Stimulated activated CD8-positive, alpha-beta memory T cell treated with anti-CD3 and anti-CD28 coated beads, Interleukin-7, amount 100 ng/mL, for 4 hours (primary cell): ENCODE measurements at places on chromosomes 7 and 10.

GRCh38 chr7:83117466-83117865, 45.2 kb downstream of the PCLO start:
- no peak for DNase-seq

DNA sequence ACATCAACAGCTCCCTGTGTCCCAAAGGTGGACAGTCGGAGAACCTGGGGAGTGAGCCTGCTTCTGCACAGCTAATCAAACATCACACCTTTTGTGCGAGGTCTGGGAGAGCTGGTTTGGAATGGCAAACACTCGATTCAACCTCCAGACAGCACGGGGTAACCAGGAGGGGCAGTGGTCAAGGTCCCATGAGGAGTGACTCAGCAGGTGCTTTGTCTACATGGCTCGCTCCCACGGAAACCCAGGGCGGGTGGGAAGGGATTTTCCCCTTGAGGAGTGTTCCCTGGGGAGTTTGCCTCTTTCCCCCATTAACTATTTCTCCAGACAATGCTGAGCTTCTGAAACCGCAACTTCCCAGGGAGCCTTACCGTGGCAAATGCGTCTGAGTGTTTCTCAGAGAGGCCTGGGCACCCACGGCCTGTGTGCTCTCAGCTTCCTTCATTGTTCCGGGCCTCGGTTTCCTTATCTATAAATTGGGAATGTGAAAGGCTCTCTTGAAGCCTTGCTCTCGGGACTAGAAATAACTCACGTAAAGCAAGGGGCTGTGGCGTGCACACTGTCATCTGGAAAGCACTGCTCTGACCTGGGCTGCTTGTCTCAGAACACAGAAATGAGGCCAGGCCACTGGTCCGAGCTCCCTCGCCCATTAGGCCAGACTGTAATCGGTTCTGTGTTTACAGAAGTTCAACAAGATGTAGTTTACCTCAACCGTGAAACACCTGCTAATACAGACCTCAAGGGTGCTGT, 14.0 kb upstream of the GTPBP4 start:
- DNase-seq, result no peak

DNA sequence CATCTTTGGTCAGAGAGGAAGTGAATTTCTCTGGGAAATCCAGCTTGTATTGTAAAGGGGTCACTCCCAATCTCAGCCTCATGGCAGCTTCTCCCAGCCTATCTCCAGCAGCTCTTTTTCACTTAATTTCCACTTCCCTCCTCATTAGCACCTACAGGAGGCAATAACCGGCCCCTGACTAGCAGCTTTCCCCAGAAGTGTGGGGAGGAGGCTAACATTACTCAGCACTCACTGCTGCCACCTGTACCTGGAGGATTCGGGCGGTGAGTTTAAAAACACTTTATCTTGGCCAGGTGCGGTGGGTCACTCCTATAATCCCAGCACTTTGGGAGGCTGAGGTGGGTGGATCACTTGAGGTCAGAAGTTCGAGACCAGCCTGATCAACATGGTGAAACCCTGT, 3.8 kb downstream of the NODAL start:
- DNase-seq, result no peak

DNA sequence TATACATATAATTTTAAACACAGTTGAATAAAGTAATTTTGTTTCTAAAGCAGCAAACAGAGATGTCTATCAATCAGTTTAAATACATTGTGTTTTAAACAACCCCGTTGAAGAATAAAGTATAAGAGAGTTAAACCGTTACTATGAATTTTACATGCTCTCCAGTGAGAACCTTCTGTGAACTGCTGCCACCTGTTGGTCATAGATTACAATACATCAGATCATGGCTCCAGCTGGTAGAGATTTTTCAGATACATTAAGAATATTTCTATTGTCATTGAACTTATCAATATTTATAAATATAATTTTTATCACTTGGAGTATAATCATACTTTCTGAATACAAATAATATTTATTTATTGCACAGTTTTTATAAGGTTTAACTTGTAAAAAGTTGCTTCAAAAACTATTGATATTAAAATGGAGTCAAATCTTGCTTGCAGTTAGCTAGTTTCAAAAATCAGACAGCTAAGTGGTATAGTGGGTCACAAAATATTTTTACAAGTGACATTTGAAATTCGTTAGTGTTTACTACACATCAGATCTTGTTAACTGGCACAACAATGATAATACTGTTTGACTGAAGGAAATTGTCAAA, 561.2 kb upstream of the PHF14 start:
- DNase-seq, result no peak

GRCh38 chr7:31056775-31057346, 4.8 kb downstream of the ADCYAP1R1 start:
- DNase-seq, result no peak

DNA sequence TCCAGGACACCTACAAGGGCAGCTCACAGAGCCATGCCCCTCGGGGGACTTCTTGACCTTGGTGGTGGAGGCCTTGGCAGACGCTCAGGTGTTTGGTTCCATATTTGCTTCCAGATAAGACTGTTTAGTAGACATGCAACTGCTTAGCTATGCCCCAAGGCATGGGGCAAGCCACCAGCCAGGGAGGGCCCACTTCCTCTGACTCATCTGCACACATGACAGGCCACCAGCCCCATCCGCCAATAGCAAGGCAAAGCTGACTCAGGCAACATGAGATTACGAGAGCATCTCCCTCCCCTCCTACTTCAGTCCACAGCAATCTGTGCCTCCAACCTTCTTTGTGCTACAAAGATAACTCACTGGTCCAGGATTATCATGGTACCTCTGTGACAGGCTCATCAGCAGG, 54.9 kb downstream of the KCNMA1 start:
- no peak for DNase-seq

DNA sequence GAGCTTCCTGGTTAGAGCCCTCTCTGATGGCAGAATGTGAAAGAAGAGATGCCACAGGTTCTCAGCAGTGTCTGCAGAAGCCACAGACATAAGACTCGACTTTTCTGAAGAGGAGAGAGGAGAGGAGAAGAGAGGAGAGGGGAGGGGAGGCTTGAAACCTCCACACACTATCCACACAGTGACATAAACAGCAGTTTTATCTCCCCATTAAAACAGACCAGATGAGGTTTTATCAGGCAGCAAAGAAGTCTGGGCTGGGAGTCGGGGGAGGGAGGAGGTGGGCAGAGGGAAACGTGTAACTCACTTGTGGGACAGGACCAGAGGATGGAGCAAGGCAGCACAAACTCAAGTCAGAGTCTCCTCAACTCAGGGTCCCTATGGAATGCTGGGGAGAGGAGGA, 76.5 kb downstream of the XPNPEP1 start:
- no peak for DNase-seq

- no peak for DNase-seq
These were observed 180.0 kb downstream of the PDE1C start for GRCh38 chr7:31890198-31890597.

DNA sequence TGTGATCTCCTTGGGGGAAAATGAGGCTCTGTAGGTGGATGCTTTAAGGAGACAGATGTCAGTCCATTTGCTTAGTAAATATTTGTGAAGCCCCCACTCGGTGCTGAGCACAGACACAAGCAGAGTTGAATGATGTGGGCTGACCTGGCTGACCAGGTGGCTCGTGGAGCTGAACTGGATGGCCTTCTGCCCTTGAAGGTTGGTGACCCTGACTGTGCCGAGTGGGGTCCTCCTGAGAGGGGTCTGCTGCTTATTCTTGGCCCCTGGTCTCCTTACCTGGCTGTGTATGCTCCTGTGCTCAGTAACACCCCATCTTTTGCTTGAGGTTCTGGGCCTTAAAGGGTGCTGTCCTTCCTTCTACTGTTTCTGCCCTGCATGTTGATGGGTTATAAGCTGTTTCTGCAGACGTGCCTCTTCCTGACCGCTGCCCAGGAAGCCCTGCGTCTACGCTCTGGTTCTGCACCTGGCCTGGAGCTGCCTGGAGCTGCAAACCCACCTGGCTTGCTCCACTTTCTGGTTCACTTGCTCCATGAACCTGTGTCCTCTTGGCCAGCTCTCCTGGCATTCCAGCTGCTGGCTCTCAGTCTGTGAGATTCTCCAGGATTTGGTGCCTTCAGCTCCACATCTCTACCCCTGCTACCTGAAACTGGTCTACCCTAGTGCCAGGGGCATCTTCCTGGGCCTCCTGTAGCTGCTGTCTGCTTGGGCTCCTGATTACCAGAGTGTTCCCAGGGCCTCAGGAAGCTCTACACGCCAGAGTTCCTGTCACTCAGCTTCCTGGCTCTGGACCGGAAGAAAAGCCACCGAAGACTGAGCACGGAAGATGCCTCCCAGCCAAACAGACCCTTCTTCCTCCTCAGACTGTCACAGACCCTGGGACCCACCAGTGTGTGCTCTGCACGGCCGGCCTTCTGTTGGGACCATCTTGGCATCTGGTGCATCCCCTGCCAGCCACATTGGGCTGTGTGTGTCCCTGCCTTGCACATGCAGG, 76.5 kb downstream of the ADCY1 start:
- no peak for DNase-seq

- DNase-seq, result no peak
These were observed 11.5 kb upstream of the SP8 start for GRCh38 chr7:20798081-20798693.

GRCh38 chr7:1438821-1439220, 20.4 kb downstream of the MICALL2 start:
- DNase-seq, result no peak

- no peak for DNase-seq
These were observed 48.2 kb downstream of the ARMH3 start for GRCh38 chr10:102007796-102008195.

- DNase-seq, result no peak
These were observed 153.2 kb upstream of the LYZL2 start for GRCh38 chr10:30782537-30783461.
